ENCODE measurements at places on chromosomes 5 and 9. TPM values are rescaled to one million over a fixed set of nuclear protein-coding genes. Genes with fewer than 3 reads are reported as not detected.

Gene EIF4E1B
- not detected for total RNA-seq

DNA sequence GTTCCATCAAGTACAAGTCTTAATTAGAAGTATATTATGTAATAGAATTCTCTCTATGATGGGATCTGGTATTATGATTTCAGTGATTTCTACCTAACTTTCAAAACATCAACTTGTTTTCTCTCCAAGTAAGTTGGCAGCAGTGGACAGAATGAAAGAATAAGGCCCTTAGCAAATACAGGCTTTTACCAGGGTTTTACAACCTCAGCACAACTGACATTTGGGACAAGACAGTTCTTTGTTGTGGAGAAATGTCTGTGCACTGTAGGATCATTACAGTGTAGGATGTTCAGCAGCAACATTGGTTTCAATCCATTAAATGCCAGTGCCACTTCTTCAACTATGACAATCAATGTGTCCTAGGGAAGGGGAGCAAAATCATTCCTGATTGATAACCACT, 48.8 kb downstream of the MLANA start:
- DNase-seq = no peak

Gene DEPDC1B
- total RNA-seq = 8.5 TPM

GRCh38 chr9:121398374-121398773, 28.3 kb upstream of the STOM start:
- peak; percentile 98 for DNase-seq

GRCh38 chr5:39714036-39714698, 289.4 kb upstream of the DAB2 start:
- DNase-seq = peak; percentile 70

DNA sequence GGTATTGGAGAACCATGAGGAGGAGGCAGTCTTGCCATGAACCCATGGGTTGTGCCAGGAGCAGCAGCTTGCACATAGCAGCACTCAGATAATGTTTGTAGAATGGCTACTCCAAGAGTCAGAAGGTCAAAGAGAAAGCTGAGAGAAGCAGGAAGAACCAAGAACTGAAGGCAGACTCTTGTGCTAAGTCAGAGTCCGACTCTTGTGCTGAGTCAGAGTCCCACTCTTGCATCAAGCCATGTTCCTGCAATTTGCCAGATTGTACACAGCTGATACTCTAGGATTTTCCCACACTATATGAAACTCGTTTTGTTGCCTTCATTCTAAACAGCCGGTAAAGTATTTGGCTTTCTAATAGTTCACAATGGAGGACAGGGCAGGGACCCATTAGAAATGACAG, 26.2 kb upstream of the HSPA9 start:
- DNase-seq = peak; percentile 84

Gene FOXD4L5
- total RNA-seq = not detected

DNA sequence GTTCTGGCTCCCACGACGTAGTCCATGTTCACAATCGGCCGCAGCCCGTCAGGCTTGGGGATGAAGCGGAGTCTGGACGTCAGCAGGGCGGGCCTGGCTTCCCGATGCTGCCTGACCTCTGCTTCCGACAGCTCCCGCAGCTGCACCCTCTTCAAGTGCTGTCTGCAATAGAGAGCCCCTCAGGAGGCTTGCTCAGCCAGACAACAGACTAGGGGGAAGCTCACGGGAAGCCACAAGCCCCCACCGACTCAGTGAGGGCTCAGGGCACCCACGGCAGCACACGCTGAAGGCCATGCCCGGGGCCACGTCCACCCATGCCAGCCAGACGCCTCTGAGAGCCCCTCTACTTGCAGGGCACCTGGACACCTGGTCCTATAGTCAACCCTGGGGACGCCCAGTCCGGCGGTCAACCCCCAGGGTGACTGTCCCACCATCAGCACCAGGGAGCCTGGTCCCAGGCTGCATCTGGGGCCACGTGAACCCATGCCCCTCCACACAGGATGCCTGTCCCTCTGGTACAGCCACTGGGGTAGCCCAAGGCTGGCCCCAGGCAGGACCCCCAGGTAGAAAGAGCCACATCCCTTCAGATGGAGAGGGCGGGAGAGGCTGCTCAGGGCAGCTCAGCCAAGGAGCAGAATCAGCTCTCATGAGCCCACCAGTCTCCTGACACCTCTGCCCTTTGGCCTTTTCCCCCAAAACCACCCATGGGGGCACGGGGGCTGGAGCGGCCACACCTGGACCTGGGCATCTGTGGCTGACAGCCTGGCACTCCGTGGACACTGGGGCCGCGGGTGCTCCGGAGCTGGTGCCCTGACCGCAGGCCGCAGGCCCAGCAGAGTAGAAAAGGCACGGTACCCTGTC, 14.5 kb downstream of the TERT start:
- no peak for DNase-seq

Gene SLCO6A1
- total RNA-seq = not detected

Gene C9orf72
- 5.1 TPM for total RNA-seq

Gene CCL28
- 0.25 TPM for total RNA-seq

Measured in GM23248 (cell line).